Common myeloid progenitor, CD34-positive (primary cell): ENCODE measurements at places on chromosomes 11 and 22.

DNA sequence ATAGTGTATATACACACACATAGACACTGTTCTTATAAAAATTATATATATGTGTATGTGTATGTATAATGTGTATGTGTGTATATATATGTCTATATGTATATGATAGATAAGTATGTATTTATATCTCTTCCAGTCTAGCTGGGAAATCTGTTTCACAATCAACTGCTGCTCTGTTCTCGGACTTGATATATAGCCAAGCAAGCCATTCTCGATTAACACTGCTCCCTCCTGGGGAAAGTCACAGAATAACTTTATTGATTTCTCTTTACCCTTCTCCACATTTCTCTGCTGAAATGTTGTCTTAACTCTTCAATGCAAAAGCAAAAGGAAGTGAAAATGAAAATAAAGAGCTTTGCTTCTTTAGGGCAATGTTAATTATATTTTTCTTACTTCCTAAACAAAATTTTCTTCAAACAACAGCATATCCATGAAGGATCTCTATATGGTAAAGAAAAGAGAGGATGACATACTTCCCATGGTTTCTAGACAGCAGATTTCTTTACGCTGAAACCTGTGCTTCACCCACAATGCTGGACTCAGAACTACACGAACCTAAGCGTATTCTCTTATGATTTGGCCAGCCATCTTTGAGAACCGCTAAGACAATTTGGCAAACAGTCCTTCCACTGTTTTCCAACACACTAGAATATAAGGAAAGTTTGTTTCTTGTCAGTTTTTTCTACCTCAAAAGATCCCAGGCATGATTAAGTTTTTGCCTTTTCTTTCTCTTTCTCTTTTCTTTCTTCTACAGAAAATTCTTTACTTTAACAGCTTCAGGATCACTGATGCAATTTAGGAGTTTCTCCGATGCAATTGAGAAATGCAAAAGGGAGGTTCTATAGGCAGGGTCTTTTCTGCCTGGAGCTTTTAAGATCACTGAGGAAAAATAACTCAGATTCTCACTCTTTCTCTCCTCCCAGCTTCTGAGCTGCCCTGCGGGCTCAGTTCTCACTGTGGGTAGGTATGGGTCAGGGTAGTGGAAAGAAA is 1.9 kb downstream of the BLID start:
- DNase-seq, result no peak

DNA sequence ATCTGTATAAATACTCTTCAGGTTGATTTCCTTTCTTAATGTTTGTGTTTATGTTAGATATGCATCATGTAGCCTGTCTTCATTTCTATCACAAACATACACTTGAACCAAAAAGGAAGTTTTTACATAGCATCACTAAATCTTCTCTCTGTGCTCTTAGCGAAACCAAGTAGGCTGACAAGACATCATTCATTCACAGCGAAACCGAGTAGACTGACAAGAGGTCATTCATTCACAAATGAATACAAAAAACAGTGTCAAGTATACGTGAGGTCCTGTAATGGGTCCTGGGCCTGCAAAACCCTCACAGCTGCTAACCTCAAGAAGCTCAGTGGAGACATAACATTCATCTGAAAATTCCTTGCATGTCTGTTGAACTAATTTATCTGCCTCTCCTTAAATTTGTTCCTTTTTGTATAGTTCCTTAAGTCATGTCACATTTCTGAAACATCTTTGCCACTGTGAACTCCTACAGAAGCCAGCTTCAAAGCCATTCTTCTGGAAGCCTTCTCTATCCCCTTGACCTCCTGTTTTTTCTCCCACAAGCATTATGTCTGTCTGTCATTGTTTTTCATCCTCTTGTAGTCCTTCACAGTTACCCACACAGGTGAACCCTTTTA is 9.8 kb upstream of the HBE1 start:
- no peak for DNase-seq

DNA sequence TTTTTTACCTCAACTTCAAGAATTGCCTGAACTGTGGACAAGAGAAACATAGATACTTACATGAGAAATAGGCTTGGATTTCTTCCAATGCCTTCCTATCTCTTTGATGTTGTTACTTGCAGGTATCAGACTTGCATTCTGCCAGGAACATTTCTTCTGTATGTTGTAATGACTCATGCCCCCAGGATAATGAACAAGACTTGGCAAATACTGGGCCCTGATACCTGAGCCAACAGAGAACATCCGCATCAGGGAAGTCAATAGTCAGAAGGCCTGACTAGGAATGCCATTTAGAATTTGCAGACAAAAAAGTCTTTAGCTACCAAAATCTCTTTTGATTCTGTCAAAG is 273.7 kb upstream of the KIRREL3 start:
- DNase-seq, result no peak

DNA sequence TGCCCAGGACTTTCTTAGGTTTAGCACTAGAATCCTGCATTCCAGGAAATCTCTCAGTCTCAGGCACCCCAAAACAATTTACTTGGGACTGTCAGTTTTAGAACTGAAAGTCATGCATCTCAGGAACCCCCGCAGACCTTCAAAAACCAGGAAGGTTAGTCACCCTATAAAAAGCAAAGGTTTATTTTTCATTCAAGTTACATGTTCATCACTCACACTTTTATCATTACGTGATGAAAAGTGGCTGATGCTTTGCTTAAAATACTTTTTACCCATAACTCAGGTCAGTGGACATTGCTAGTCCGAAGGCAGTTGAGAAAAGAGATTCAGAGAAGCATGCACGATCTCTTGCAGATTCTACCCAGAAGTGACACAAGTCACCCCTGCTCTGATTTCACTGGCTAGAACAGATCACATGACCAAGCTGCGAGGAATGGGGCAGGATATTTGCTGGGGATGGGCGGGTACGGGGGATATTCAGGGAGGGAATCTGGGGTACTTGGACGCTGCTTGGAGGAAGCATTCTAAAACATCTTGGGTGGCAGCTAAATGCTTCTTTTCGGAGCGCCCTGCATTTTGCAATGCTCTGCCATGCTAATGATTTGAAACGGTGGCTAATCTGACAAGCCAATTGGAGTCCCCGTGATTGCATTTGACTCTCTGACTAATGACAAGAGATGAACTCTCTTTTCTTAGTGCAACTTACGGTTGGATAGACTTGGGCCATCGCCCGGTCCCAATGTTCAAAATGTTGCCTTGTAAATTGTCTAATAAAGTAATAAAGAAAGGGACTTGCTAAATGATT is 110.2 kb downstream of the MIAT start:
- DNase-seq, result no peak

- peak; percentile 85 for DNase-seq
These were observed 76.8 kb upstream of the VPREB1 start for GRCh38 chr22:22167791-22168189.

DNA sequence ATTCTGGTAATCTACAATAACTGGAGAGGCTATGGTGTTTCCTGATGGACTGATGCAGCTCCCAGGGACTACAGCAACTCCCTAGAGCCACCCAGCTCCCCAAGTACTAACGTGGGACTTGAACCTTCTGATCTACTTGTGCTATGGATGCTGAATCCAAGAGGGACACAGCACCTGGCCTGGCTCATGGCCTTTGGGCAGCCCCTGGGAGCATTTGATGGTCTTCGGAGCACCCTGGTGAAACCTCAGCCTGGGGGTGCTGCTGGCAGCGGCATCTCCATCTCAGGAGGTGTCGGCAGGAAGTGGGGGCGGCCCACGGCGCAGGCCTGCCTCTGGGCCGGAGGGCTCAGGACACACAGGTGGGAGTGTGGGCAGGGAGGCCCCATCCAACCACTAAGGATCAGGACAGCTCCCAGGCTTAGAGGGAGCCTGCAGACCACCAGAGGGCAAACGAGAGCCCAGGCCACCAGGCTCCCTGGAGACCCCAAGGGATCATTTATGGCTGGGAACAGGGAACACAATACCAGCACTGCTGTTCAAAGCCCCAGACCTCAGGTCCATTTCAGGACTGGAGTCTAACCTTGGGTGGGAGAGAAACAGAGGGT is 8.7 kb downstream of the EHD1 start:
- no peak for DNase-seq
